ENCODE measurements at places on chromosomes 5 and 9. TPM values are rescaled to one million over a fixed set of nuclear protein-coding genes. Genes with fewer than 3 reads are reported as not detected.

The CARD6 gene
- total RNA-seq, result 1.4 TPM

DNA sequence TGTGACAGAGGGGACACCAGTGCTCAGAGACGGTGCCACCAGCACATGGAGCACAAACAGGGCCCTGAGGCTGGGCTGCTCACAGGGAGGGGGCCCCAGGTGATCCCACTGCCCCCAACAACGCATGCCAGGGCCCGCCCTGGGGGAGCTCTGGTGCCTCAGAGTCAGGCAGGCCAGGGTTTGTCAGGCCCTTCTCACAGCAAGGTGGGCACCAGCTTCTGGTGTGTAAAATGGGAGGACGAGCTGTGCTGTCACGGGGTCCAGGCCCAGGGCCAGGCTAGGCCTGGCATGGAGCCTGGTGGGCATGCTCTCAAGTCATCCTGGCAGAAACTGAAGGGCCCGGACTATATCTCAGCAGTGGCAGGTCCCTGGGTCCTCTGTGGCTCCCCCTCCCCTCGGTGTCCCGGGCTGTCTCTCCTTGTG lies 34.5 kb downstream of the PRRT1B start:
- H3K27me3 ChIP-seq, result no peaks in the 10 kb centered on the region
- DNase-seq, result no peak
- 0 out of 2 replicates have a peak, but pooled peaks cover under 1% of the 10 kb centered on the region for H3K4me1 ChIP-seq
- no peak overlapping the region for H3K27ac ChIP-seq

DNA sequence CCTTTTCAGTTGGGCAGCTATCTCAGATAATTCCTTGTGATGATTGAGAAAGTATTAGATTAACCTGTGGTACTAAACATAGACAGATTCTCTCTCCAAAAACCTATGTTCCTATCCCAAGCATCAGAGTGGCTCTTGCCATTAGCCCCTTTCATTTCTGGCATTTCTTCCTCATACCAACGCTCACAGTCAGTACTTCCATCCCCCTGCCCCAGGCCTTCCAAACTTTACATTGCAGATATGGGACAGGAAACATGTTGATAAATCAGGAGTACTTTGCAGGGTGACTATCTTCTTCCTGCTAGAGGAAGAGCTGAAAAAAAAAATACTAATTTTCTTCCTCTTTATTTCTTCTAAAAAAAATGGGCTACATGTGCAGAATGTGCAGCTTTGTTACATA lies 442.6 kb upstream of the RGMB start:
- no peaks in the 10 kb centered on the region for H3K4me1 ChIP-seq
- H3K27me3 ChIP-seq, result no peaks in the 10 kb centered on the region
- DNase-seq, result no peak
- no peaks in the 10 kb centered on the region for H3K36me3 ChIP-seq

The SPINK4 gene
- total RNA-seq, result 0.53 TPM

DNA sequence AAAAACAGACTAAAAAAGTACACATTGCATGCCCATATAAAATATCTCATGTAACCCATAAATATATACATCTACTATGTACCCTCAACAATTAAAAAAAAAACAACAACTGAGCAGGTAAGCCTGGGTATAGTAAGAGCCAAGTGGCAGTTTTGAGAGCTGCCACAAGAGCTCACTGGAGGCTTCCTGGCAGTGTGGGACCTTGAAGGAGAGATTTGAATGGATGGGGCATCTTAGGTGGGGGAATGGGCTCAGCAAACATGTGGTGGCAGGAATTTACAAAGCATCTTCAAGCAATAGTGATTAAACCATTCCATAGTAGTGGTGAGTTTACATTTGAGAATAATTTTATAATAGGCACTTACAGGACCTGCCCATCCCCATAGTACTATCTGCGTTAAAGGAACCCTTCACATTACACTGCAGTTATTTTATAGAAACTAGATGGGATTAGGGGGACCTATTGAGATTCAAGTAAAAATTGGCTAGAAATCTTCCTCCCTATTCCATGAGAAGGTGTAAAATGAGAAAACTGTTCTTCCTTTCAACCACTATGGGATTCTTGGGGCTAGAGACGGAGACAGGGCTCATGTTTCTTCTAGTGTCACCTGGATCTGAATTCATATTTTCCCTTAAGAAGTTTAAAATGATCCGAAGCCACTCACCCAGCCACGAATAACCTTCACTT lies 6.9 kb downstream of the MEGF10 start:
- H3K27ac ChIP-seq, result no peak overlapping the region
- H3K4me1 ChIP-seq, result no peaks in the 10 kb centered on the region
- no peak overlapping the region for H3K4me3 ChIP-seq
- no peaks in the 10 kb centered on the region for H3K36me3 ChIP-seq
- DNase-seq, result no peak

DNA sequence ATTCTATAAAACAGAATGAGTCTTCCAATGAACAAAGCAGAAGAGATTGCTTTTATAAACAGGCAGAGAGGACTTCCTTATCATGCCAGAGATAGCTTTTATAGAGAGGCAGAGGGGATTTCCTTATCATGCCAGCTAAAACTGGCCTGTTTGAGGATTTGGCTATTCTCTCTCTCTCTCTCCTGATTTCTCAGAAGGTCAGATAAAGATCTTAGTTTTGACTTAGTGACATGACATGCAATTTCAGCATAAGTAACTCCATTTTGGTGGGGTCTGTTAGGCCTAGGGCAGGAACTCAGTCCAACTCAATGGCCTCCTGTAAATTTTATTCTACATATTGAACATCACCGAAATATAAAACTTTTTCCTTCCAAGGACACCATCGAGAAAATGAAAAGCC lies 31.5 kb upstream of the DENND4C start:
- no peak overlapping the region for H3K27ac ChIP-seq
- H3K4me1 ChIP-seq, result peaks cover 28% of the 10 kb centered on the region
- no peak for DNase-seq
- H3K4me3 ChIP-seq, result no peak overlapping the region
- no peaks in the 10 kb centered on the region for H3K27me3 ChIP-seq

GRCh38 chr9:116405321-116405720 lies 251.7 kb downstream of the PAPPA start:
- no peaks in the 10 kb centered on the region for H3K4me1 ChIP-seq
- H3K27me3 ChIP-seq, result no peaks in the 10 kb centered on the region
- H3K36me3 ChIP-seq, result no peaks in the 10 kb centered on the region
- DNase-seq, result no peak

GRCh38 chr5:150411245-150411979 lies 1.3 kb downstream of the CD74 start:
- DNase-seq, result no peak
- H3K36me3 ChIP-seq, result no peaks in the 10 kb centered on the region
- no peak overlapping the region for H3K27ac ChIP-seq
- H3K4me1 ChIP-seq, result peaks cover 38% of the 10 kb centered on the region
- H3K27me3 ChIP-seq, result no peaks in the 10 kb centered on the region
- H3K4me3 ChIP-seq, result 0 out of 2 replicates have a peak overlapping the region, but pooled peaks have one; percentile 36

DNA sequence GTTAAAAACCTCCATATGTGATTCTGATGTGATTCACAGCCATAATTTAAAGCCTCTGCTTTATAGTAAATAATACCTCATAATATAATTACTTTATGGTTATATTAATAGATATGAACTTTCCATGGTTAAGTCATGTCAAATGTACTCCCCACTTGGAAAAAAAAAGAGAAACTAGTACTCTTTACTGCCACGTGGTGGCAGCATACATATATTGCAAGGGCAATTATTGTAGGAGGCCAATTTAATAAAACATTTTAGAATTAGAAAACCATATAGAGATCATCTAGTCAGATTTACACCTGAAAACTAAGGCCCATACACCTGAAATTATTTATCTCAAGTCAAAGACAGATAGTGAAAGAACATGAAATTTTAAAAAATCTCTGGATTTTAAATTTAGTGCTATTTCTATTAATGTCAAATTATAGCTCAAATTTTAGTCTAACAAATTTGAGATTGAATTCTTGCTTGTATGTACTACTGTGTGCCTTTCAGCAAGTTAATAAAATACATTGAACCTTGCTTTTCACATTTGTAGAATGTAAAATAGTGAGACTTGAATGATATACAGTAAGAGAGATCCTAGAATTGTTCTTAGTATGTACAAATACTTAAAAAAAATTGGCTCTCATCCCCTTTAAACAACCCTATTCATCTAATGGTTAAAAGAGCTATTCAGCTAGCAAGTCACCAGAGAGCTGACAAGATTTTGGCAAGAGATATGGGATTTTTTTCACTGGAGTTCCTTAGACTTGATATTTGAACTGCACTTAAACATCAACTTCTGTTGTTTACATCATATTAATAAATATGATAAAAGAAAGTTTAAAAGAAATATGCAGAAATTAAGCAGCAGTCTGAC lies 603.8 kb downstream of the TLE4 start:
- no peaks in the 10 kb centered on the region for H3K27me3 ChIP-seq
- H3K4me3 ChIP-seq, result no peak overlapping the region
- no peaks in the 10 kb centered on the region for H3K4me1 ChIP-seq
- H3K27ac ChIP-seq, result no peak overlapping the region
- peak; percentile 23 for DNase-seq

The TMEM215 gene
- not detected for total RNA-seq

GRCh38 chr5:58505502-58505901 lies 14.3 kb downstream of the GAPT start:
- no peak for DNase-seq
- H3K27ac ChIP-seq, result no peak overlapping the region
- H3K4me1 ChIP-seq, result no peaks in the 10 kb centered on the region
- no peaks in the 10 kb centered on the region for H3K27me3 ChIP-seq

- no peak overlapping the region for H3K4me3 ChIP-seq
- no peaks in the 10 kb centered on the region for H3K36me3 ChIP-seq
- no peak for DNase-seq
- H3K4me1 ChIP-seq, result no peaks in the 10 kb centered on the region
- H3K27me3 ChIP-seq, result no peaks in the 10 kb centered on the region
Measured at GRCh38 chr5:68344447-68345111, 129.0 kb downstream of the PIK3R1 start.

- H3K4me1 ChIP-seq, result no peaks in the 10 kb centered on the region
- no peaks in the 10 kb centered on the region for H3K36me3 ChIP-seq
- no peak overlapping the region for H3K4me3 ChIP-seq
- H3K27ac ChIP-seq, result no peak overlapping the region
Measured at GRCh38 chr9:37371565-37372464, 50.7 kb upstream of the GRHPR start.

- H3K27me3 ChIP-seq, result no peaks in the 10 kb centered on the region
- no peaks in the 10 kb centered on the region for H3K36me3 ChIP-seq
- DNase-seq, result no peak
- no peaks in the 10 kb centered on the region for H3K4me1 ChIP-seq
- no peak overlapping the region for H3K27ac ChIP-seq
- no peak overlapping the region for H3K4me3 ChIP-seq
Measured at GRCh38 chr5:59483971-59484472, 409.5 kb downstream of the PDE4D start.

The PPP3R2 gene
- not detected for total RNA-seq

GRCh38 chr5:136538534-136538933 lies 173.2 kb upstream of the TRPC7 start:
- H3K27ac ChIP-seq, result no peak overlapping the region
- no peaks in the 10 kb centered on the region for H3K27me3 ChIP-seq
- DNase-seq, result no peak
- H3K4me3 ChIP-seq, result no peak overlapping the region
- H3K4me1 ChIP-seq, result no peaks in the 10 kb centered on the region
- no peaks in the 10 kb centered on the region for H3K36me3 ChIP-seq

- H3K4me1 ChIP-seq, result peaks cover 29% of the 10 kb centered on the region
- H3K27ac ChIP-seq, result no peak overlapping the region
- H3K36me3 ChIP-seq, result no peaks in the 10 kb centered on the region
- no peak for DNase-seq
- no peaks in the 10 kb centered on the region for H3K27me3 ChIP-seq
Measured at GRCh38 chr9:105052346-105052745, 124.4 kb upstream of the ABCA1 start.

The C5orf58 gene
- not detected for total RNA-seq

DNA sequence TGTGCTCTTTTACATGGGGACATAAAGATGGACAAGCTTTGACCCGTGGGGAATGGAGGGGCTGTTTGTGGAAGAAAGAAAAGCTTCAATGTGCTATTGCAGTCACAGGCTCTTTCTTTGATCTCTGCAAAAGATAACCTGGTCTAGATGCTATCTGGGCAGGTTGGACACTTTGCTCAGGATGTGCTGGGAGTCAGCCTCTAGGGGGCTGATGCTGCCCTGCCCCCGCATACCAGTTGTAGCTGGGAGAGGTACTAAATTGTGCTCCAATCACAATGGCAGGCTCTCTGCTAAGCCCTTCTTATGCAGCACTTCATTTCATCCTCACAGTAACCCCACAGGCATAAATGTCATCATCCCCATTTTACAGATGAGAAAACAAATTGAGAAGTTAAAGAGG lies 67.2 kb downstream of the PSD2 start:
- H3K4me1 ChIP-seq, result no peaks in the 10 kb centered on the region
- H3K36me3 ChIP-seq, result no peaks in the 10 kb centered on the region
- DNase-seq, result no peak
- peaks cover 32% of the 10 kb centered on the region for H3K27me3 ChIP-seq

The FUT7 gene
- total RNA-seq, result not detected

The NIPAL4 gene
- not detected for total RNA-seq

DNA sequence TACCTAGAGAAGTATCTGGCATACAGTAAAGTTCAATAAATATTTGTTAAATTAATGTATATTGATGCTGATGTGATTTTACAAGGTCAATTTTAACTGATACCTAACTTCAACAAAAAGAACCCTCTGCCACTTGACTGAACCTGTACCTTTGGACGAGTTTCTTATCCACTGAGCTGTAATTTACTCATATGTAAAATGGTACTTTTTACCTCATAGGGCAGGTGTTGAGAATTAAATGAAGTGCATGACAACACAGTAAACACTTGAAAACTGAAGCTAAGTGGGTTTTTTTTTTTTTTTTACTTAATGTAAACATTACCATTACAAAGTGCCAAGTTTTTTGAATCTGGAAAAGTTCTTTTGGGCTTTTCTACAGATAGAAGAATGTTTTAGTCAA lies 15.4 kb downstream of the NIPSNAP3B start:
- no peak for DNase-seq
- H3K27ac ChIP-seq, result no peak overlapping the region
- H3K27me3 ChIP-seq, result no peaks in the 10 kb centered on the region
- H3K4me3 ChIP-seq, result no peak overlapping the region

DNA sequence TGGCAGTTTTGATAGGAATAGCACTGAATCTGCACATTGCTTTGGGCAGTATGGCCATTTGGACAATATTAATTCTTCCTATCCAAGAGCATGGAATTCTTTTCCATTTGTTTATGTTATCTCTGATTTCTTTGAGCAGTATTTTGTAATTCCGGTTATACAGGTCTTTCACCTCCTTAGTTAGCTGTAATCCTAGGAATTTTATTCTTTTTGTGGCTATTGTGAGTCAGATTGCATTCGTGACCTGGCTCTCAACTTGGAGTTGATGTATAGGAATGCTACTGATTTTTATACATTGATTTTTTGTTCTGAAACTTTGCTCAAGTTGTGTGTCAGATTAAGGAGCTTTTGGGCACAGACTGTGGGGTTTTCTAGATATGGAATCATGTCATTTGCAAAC lies 24.0 kb downstream of the TMEM161B start:
- DNase-seq, result no peak
- H3K27me3 ChIP-seq, result no peaks in the 10 kb centered on the region
- peak overlapping the region; percentile 56 for H3K27ac ChIP-seq
- H3K36me3 ChIP-seq, result no peaks in the 10 kb centered on the region
- no peak overlapping the region for H3K4me3 ChIP-seq
- H3K4me1 ChIP-seq, result peaks cover 58% of the 10 kb centered on the region

Measured in HepG2 (cell line).